ENCODE measurements at places on chromosomes 16 and 17.

GRCh38 chr16:24993722-24994686, 21.2 kb downstream of the ARHGAP17 start:
- DNase-seq, result no peak

DNA sequence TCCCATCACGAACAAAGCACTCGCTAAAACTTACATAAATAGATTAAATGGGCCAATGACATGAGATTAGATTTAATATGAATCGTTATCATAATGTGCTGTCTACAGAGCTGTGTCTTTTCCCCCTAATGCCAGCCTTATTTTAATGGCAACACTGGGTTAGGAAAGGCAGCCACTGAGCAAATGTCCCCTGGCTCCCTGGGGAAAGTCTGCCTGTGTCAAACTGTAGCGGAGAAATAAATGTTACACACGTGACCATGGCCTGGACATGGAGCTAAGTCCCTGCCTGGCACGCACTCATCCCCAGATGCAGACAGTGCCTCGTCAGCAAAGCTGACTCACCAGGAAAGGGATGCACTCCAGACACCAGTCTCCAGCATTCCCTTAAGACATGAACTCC, 61.3 kb upstream of the SDK2 start:
- no peak for DNase-seq

DNA sequence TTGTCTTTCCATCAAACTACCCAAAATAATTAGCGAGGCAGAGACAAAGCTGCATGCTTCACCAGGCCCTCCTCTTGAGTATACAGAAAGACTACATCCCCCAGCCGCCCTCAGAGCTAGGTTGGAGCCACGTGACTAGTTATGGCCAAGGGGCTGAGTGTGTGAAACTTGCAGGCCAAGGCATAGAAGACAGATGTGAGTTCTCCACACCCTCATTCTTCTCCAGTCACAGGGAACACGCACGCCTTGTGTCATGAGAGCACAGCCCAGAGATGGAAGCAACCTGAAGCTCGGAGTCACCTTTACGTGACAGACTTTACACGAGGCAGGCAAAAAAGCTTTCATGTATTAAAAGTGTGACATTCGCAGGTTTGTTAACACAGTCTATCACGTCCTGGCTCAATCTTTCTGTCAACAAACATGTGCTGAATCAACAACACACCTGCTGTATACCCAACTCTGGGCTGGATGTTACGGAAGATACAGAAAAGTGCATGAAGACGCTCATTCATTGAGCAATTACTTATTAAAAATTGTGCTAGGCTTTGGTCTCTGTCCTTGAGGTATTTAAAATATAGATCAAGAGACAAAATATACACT, 38.3 kb downstream of the STX8 start:
- no peak for DNase-seq

DNA sequence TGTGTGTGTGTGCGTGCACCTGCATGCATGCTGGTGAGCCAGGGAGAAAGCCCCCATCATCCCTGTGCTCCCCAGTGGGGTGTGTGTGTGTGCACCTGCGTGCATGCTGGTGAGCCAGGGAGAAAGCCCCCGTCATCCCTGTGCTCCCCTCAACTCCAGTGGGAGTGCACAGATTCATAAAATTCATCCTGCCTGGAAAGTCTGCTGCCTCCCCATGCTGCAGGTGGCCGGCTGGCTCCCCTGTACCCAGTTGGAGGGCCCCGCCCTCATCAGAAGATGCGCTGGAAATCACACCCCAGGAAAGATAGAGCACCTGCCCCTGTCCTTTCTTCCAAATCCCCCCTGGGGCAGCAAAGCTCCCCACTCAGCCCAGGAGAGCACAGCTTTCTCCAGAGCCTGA, 84.8 kb upstream of the DOC2B start:
- DNase-seq, result no peak

Measured in nucleus accumbens (tissue), 56 donors.